ENCODE measurements at places on chromosomes 3 and 15.

DNA sequence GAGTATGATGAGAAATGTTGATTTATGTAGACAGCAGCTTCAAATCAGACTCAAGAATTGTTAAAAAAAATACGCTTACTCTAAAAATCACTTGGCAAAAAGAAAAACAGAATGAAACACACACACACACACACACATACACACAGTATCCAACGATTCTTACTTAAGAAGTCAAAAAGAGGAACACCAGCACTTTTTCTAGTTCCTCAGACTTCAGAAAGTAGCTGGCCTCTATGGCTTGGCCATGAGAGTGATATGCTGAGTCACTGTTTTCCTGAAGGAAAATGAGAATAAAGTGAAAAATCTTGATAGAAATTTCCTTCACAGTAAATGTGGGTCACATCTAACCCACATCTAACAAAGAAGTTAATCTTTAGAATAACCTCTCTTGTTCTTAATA, 22.1 kb downstream of the CNTN3 start:
- DNase-seq, result no peak

DNA sequence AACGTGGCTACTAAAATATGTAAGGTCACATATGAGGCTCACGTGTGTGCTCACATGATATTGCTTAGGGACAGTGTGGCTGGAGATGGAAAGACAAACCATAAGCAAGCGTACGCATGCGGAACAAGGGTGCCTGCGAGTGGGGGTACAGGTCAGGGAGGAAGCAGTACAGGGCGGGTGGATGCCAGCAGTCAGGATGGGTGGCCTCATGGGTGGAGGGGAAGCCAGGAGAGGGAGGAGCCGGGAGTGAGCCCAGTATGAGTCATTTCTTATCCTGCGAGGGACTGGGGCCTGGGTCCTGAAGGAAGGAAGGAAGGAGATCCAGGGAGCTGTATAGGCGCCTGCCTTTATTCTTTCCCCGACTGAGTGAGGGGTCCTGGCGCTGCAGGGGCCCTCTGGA, 42.0 kb upstream of the CGNL1 start:
- DNase-seq, result no peak

DNA sequence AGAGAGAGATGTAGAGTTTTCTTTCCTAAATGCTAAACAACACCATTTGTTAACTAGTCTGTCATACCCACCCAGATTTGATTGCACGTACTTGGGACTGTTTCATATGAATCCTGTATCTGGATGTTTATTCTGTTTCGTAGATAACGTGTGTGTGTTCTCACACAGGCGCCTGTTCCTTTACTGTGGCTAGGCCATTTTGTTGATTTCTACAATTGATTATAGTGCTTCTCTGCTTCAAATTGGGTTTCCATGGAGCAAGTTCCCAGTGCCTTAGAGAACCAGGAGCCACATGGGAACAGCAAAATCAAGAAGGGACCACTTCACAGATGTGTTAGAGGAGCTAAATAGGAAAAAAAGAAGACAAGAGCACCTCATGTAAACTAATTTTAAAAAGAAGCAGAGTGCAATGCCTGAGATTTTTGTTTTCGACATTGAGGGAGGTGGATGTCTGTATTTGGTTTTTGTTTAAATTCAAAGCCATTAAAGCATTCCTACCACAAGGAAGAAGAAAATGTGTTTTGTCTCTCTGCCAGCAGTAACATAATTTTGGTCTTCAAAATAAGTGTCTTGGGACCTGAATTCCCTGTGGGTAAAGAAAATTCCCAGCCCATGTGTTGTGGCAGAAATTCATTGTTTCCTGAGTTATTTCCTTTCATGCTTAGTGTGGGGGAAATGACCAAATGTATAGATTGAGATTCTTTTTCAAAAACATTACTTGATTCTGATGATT, 424.0 kb upstream of the C2CD4B start:
- DNase-seq, result no peak

GRCh38 chr3:47007482-47008233, 28.2 kb downstream of the NBEAL2 start:
- no peak for DNase-seq

- DNase-seq, result no peak
Measured at GRCh38 chr15:55627730-55628368, 39.7 kb upstream of the PYGO1 start.

DNA sequence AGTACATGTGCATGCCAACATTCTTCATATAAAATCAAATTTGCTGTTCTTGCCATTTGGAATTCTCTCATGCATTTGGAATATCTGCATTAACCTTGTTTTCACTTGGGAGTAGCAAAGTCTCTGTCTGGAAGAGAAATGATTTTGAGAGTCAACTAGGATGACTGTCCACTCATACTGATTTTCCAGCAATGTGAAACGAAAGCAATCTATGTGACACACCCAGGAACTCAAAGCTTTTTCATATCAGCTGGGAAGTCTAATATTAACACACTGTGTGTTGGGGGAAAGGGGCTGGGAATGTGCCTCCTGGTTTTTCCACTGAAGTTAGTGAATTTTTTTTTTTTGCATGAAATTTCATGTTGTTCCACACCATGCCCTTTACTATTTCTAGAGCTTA, 124.9 kb downstream of the DUT start:
- DNase-seq, result no peak

DNA sequence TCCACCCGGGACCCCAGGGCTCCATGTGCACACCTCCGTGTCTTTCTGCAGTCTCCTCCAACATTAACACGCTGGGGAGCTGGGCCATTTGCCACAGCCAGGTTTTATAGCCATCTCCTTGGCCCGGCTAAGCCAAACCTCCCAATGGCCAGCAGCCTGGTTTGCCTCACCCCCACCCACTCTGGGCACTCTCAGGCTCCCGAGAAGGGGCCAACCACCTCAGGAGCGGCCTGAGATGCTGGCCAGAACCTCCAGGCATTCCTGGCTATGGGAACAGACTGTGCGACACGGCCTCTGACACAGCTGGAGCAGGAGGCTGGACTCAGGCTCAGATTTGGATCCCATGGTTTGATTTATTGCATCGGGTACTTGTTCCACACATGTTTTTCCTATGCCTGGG, 289.7 kb downstream of the RPLP1 start:
- DNase-seq, result no peak

DNA sequence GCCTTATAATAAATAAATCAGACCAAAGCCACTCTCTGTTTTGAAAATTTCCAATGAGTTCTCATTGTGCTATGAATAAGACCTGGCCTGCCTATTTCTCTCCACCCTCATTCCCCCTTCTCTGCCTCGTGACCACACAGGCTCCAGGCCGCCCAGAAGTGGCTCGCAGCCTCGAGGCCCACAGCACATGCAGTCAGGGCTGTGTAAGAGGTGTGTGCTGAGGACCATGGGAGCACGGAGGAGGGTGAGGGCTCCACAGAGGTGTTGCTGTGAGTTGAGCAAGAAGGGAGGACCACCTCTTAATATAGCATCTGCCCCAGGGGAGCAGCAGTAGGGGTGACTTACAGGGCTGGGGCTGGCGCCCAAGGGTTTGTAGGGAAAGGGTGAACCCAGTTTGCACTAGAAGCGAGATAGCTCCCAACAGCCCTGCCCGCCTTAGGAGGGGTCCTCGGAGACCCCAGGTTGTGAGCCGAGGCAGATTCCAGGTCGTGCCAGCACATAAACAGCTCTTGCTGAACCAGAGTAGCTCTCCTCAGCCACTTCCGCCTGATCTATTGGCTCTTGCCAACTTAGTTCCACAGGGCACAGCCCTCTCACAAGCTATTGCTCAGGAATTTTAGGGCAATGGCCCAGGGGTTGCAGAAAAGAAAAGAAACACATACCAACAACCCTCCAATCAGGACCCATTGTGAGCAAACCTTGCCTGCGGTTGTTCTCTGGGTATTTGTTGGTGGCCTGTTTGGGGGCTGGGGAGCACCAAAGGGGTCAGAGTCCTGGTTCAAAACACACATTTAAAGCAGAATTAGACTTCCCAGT, 117.7 kb downstream of the MYLK start:
- no peak for DNase-seq

DNA sequence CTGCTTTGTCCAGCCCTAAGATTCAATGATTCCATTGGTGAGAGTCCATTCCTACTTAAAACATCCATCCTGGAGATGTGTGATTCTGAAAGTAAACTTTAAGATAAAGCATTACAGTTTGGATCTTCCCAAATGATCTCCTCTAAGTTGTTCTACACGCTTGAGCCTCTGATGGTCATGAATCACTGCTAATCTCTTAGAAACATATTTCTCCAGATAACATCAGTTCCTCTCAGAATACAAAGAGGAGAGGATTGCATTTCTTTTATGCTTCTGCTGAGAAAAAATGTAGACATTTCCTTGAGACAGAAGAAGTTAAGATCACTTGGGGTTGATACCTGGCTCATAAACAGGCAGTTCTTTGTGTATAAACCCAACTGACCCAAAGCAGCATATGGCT, 281.2 kb upstream of the DPH6 start:
- no peak for DNase-seq

- no peak for DNase-seq
Measured at GRCh38 chr3:111936191-111936841, 42.5 kb upstream of the ABHD10 start.

DNA sequence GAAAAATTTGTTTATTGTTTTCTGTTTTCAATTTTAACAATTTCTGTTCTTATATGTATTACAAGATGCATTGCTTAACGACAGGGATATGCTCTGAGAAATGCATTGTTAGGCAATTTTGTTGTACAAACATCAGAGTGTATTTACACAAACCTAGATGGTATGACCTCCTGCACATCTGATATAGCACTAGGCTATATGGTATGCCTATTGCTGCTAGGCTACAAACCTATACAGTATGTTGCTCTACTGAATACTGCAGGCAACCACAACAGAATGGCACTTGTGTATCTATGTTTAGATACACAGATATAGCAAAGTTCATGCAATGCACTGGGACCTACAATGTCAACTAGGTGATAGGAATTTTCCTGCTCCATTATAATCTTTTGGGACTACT, 70.1 kb downstream of the SUCNR1 start:
- no peak for DNase-seq

DNA sequence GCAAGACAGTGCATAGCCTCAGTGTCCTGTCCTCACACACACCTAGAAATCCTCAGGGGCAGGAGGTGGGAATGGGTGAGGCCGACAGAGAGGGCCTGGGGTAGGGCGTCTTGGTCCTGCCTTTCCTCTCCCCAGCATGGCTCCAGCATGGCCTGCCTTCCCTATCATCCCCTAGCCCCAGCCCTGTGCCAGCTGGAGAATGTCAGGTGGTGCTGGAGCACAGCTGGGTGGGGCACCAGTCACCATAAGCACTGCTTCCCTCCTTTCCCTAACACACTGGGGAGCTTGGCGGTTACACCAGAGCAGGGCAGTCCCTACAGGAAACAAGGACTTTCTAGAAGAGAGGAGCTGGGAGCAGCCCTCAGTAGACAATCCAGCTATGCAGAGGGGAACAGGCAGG, 236.8 kb downstream of the KLF13 start:
- no peak for DNase-seq

DNA sequence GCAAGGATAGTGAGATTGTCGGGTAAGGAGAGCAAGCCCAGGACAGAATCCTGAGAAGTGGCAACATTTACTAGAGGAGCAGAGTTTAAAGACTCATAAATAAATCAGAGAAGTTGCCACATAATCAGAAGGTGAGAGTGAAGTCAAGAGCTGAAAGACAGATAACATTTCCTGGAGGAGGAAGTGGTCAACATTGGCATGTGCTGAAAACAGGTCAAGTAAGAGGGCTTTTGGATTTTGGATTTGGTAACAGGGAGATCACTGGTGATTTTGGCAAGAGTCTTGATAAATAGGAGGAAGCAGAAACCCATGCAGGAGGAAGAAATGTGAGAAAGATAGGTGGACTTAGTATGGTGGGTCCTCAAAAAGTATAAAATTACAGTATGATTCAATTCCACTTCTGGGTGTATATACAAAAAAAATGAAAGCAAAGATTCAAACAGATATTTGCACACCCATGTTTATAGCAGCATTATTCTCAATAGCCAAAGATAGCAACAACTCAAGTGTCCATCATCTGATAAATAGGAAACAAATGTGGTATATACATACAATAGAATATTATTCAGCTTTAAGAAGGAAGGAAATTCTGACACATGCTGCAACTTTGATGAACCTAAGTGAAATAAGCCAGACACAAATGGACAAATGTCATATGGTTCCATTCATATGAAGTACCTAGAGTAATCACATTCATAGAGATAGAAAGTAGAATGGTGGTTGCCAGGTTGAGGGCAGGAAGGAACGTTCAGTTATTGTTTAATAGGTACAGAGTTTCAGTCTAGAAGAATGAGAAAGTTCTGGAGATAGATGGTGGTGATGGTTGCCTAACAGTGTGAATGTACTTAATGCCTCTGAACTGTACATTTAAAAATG, 27.3 kb upstream of the MBNL1 start:
- peak; percentile 27 for DNase-seq

DNA sequence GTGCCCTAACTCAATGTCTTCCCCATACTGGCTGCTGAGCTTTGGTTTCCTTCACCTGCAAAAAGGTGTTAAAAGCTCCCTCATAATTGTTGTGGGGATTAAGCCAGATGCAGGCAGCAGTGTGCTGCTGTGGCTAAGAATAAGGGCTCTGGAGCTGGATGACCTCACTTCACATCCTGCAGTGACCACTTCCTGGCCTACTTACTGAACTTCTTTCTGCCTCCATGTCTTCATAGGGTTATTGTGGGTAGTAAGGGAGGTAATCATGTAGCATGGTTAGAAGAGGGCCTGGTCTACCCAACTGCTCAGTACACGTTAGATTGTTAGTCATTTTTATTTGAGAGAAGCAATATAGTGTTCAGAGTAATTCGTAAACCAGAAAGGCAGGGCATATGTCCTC, 18.4 kb downstream of the GYG1 start:
- peak; percentile 49 for DNase-seq

- DNase-seq, result peak; percentile 60
Measured at GRCh38 chr3:187979564-187979963, 174.4 kb upstream of the LPP start.

DNA sequence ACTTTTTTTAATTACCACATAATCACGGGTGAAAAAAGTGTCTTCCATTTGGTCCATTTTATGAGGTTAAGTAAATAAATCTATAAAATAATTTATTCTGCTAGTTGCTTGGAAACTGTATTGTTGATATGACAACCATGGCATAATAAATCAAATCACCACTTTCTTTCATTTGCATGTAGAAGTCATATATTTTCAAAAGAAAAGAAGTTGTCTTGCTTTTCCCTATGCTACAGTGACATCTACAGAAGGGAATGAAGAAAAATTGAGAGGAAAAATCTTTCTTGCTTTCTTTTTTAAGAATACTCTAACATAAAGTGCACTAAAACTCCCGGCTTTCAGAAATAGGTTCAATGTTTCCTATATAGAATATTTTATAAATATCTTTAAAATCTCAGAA, 228.5 kb downstream of the ZBBX start:
- DNase-seq, result no peak

GRCh38 chr15:50627351-50628055, 59.1 kb downstream of the TRPM7 start:
- DNase-seq, result no peak

DNA sequence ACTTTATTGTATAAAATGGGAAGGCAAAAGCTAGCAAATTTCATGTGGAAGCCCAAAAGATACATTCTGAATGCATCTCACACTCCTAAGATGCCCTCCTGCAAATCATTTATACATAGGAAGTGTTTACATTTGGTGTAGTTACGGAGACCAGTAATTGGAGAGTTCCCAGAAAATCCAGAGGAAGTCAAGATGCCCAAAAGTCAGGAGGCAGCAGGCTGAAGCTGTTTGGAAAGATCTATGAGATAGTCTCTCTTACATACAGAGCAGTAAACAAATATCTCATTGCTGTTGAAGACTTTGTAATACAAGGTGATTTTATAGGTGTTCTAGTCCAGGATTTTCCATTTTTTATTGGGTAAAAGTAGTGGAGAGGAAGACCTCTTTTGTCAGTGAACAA, 8.8 kb downstream of the KLHL24 start:
- DNase-seq, result no peak

GRCh38 chr15:78394981-78395616, 42.9 kb upstream of the IREB2 start:
- no peak for DNase-seq
